NCI-H187 treated with DMSO at 0.1 percent for 48 hours (cell line): ENCODE measurements at places on chromosomes 2 and 18.

GRCh38 chr2:68698567-68699377, 35.8 kb upstream of the ARHGAP25 start:
- DNase-seq, result no peak

- DNase-seq, result no peak
Measured at GRCh38 chr2:160652236-160652635, 158.6 kb upstream of the RBMS1 start.

GRCh38 chr18:52288403-52289004, 51.5 kb upstream of the DCC start:
- DNase-seq, result no peak

DNA sequence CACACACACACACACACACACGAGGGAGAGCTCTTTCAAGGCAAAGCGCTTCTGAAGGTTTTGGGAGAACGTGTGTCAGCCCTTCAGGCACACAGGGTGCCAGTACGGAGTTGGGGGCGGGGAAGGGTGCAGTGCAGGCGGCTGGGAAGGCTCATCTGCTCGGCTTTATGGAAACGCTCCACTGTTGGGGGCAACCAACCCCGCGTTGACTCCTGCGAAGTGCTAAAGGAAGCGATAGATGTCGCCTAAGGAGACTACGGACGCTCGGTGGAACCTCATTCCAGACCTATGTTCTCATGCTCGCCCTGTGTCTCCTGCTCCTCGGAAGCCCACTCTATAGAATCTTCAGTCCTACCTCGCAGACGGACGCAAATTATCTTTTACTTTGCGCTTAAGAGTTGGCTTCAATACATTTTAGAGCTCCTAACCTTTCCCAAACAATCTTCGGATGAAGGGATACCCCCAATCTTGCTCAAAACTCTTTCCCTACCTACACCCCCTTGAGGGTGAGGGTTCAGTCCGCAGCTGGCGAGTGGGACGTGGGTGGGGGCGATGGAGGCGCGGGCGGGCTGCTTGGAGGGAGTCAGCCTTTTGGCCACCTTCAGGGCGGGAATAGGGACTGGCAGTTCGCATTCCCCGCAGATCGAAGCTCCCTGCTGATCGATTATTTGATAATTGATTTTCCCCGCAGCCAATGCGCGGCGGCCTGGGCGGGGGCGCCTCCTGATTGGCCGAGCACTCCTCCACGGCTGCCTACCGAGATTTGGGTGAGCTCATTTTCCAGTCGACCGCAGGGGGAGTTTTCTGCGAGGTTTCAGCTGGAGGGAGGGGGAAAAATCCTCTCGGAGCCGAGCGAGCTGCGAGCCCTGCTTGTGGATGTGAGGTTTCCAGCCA, 1.9 kb upstream of the MEIS1 start:
- peak; percentile 92 for DNase-seq

DNA sequence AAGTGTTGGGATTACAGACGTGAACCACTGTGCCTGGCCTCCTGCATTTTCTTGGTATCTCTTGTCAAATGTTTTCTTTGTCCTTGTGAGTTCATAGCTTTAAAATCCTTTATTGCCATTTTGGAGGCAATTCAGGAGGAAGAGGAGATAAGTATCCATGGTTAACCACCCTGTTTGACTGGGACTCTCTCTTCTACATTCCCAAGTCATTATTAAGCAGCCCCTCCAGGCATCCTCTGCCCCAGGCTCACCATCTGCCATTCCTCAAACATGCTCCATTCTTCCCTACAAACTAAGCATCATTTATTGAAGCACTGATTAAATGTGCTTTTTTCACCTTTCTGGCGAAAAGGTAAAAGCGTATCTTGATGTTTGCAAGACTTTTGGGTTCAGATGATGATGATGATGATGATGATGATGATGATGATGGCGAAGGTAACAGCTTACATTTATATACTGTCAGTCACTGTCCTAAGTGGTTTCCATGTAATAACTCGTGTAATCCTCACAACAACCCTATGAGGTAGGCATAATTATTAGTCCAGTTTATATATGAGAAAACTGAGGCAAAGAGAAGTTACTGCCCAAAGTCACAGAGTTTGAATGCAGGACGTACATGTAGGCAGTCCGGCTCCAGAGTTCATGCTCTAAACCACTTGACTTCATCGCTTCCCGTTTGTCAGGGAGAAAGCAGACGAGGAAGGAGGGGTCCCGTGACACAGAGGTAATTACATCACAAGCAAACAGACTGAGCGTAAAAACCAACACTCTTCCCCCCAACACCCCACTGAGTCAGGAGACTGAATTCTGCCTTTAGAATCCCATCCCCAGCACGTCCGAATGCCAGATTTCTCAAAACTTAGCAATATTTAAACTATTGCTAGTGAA, 69.7 kb upstream of the ACKR3 start:
- no peak for DNase-seq

GRCh38 chr2:102932501-102932900, 170.7 kb downstream of the TMEM182 start:
- no peak for DNase-seq

DNA sequence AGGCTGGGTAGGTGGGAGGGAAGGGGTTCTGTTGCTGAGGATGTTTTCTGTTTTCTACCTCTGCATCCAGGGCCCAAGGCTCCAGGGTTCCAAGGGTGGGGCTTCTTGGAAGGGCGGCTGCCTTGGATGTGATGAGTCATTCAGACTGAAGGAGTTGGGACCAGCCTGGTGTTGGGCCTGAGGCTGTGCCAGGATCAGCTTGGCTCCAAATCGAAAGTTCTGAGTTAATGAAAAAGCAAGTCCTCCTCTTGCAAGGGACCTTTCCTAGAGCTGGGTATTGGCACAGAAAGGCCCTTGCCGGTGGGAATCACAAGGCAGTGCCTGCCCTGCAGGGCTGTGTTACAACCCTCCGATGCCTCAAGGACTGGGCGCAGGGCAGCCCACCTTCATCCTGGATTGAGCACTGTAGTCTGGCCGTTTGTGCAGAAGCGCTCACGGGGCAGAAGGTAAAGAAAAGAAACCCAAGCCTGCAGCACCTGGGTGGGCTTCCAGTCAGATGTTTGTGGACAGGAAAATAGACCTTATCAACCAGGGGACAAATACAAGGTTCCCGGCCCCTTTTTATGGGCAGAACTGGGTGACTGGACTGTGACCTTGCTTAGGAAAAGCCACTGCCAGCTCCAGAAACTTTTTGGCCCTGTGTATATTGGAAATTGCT, 52.5 kb upstream of the MCFD2 start:
- DNase-seq, result no peak

GRCh38 chr2:68877079-68877772, 6.0 kb upstream of the BMP10 start:
- DNase-seq, result no peak

- DNase-seq, result no peak
Measured at GRCh38 chr2:65681503-65681902, 249.1 kb upstream of the SPRED2 start.

- DNase-seq, result no peak
Measured at GRCh38 chr18:49189772-49190171, 239.0 kb upstream of the SMAD7 start.

- no peak for DNase-seq
Measured at GRCh38 chr2:189002079-189002478, 27.9 kb downstream of the COL3A1 start.

DNA sequence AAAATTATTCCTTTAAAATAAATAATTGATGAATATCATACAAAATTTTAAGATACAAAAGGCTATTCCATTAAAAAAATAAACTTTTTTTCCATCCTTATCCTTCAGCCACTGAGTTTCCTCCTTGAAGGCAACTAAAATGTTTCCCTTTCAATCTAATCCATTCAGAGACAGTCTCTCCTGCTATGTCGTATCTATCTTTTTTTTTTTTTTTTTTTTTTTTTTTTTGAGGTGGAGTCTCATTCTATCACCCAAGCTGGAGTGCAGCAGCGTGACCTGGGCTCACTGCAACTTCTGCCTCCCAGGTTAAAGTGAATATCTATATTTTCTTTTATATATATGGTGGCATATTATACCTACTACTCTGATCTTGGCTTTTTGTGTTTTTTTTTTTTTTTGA, 31.7 kb upstream of the SOS1 start:
- DNase-seq, result no peak

- DNase-seq, result no peak
Measured at GRCh38 chr2:190980630-190981209, 33.3 kb downstream of the STAT1 start.

DNA sequence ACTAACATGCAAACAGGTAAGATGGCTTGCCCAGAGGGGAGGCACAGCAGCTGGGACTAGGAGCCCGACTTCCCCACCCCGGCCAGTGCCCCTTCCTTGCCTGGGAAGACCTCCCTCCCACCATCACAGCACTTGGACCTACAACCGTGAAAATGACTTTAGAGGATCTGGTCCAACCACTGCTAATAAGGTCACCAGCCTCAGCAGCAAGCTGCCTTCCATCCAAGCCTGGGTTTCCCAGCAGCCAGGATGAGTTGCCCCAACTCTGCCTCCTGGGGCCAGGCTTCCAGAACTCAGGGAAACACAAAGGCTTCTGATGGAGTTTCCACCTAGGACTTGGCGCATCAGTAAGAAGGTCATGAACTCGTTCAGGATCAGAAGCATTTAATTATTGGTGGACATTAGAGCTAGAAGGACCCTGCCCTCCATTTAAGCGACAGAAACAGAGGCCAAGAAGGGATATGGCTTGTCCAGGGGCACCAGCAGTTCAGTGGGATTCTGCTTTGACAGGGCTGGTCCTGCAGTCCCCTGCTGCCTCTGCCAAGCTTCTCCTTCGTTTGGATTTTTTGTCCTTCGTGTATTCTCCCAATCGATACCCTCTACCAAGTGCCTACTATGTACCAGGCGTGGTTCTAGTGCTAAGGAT, 403.0 kb upstream of the ID2 start:
- DNase-seq, result no peak

GRCh38 chr18:55275039-55275901, 312.7 kb downstream of the TCF4 start:
- DNase-seq, result no peak

DNA sequence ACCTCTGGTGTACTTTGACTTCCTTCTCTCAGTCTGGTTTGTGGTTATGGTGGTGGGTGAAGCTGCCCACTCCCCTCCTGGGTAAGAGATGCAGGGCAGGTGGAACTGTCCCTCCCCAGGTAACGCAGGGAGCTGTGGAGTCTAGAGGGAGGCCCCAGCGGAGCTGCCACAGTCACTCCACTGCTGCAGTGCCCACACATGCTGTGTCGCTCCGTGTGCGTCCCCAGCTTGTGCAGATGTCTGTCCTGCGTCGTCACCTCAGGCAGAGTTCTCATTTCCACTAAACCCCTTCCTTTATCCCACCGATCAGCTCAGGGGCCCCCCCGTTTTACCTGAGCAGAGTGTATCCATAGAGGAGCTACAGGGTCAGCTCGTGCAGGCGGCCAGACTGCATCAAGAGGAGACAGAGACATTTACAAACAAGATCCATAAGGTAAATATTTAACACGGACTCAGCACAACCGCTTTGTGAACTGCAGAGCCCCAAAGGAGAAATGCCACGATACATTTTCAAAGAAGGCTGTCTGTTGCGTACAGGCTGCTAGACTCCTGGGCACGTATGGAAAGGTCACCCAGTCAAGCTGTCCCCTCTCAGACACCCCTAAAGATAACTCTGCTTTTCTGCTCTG, 87.4 kb downstream of the MTCL1 start:
- DNase-seq, result no peak

DNA sequence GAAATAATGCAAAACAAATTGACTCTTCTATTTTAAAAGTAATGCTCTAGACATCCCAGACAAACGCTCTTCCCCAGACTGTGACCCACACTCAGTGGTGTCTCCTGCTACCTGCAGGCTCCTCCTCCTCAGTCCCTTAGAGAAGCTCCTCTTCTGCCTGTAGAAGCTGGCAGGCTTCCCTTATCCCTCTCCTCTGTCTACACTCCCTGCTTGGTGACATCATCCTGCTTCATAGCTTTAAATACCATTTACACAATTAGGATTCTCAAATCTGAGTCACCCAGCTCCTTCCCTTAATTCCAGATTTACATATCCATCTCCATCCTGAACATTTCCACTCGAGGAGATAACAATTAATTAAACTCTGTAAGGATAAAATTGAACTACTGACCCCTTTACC, 167.9 kb downstream of the FBXO15 start:
- no peak for DNase-seq

DNA sequence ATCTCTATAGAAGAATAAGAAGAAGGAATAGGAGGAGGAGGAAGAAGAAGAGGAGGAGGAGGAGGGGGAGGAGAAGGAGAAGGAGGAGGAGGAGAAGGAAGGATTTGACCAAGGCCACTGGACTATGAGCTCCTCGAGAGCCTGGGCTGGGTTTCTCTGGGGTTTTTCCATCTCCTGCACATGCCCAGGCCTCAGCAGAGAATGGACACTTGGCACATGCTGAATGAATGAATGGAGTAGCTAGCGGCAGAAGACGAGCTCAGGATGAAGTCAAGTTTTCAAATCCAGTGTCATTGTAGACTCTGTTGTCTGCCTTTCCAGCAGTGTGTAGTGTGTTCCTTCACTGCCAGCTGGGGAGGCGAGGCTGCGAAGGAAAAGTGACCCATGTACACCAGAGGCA, 2.2 kb downstream of the MYO7B start:
- no peak for DNase-seq

- DNase-seq, result no peak
Measured at GRCh38 chr2:46978723-46979122, 63.1 kb upstream of the MCFD2 start.

DNA sequence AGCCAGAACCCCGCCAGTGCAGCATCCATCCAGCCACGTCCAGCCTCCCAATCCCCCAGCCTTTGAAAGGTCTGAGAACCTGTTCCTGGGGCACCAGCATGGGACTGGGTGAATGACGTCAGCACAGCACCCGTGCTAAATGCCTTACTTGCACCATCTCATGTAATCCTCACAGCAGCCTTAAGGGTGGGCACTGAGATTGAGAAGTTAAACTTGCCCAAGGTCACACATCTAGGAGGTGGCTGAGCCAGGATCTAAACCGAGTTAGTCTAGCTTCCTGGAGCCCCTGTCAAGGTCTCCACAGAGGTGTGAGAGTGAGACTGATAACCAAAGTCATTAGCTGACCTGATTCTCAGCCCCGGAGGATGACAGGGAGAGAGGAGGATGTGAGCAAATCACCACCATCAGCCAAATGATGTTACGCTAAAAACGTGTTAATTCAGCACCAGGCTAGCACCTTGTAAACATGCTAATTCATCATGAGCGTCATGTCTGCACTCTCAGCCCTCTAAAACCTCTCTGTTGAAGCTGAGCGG, 4.6 kb downstream of the CD8A start:
- no peak for DNase-seq

- DNase-seq, result no peak
Measured at GRCh38 chr2:131042148-131042775, 51.0 kb downstream of the FAM168B start.

- DNase-seq, result no peak
Measured at GRCh38 chr2:55141572-55142413, 90.3 kb downstream of the CLHC1 start.

DNA sequence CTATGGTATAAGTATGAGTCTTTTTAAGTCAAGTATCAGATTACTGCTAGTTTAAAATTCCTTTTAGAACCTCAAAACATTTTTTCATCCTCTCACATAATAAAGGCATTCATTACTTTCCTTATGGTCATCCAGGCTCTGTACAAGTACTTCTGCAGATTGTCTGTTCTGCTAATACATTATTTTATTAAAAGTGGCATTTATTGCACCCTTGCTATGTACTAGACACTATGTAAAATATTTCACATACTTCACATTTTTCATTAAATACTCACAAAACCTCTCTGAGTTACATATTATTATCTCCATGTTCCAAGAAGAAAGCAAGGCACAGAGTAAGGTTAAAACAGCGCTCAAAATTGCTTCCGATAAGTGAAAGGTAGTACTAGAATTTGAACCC, 84.1 kb downstream of the RAPH1 start:
- no peak for DNase-seq

- no peak for DNase-seq
Measured at GRCh38 chr2:231429901-231430300, 34.4 kb downstream of the NCL start.
